ENCODE measurements at places on chromosomes 16 and 17.

GRCh38 chr16:80824623-80825364 is 20.4 kb upstream of the CDYL2 start:
- DNase-seq, result no peak

- DNase-seq, result no peak
These were observed 4.1 kb downstream of the SDR42E1 start for GRCh38 chr16:82007189-82007588.

DNA sequence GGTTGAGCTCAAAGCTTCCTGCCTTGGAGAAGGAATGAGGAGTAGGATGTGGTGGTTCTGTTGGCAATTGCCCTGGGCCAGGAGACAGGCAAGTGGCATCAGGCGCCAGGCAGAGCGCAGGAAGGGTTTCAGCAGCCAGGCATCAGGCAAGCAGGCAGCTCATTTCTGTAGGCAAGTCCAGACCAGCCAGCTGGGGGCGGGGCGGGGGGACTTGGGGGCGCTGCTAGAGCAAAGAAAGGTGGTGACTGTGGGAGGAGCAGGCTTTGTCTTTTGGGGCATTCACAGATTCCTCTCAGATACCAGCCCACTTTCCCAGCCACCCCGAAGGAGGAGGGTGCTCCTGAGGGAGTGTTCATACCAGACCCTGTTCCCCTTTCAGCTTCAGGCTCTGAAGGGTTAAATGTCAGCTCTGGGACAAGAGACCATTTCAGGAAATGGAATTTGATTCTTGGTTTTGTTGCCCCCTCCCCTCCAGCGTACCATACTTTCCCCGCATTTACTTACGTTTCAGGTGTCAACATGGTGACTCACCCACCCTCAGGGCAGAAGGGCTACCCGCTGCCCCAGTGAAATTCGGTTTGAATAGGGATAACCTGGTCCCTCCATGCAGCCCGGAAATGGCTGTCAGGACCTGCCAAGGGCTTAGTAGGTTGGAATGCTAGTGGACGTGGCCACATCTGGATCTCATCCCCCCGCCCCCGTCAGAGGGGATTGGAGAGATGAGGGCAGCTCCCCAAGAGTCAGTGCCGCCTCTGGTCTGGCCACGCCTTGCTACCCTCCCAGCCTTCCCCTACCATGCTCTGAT is 13.2 kb downstream of the NGFR start:
- DNase-seq, result no peak

DNA sequence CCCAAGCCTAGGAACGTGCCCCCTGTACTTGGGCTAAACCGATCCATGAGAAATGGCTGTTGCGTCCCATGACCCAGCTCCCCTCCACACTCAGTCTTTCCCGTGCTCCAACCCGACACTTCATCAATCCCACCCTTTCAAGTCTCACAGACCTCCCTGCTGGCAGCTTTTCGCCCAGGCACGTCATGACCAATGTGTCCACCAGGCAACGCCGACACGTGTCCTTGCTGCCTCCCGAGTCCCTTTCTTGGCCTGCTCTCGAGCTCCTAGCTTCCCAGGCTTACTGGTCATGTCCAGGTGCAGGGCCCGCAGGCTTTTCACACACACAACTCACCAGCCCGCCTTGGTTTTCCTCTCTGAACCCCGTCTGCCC is 12.2 kb downstream of the MNT start:
- DNase-seq, result no peak

GRCh38 chr16:52203096-52203495 is 343.8 kb downstream of the TOX3 start:
- DNase-seq, result no peak

DNA sequence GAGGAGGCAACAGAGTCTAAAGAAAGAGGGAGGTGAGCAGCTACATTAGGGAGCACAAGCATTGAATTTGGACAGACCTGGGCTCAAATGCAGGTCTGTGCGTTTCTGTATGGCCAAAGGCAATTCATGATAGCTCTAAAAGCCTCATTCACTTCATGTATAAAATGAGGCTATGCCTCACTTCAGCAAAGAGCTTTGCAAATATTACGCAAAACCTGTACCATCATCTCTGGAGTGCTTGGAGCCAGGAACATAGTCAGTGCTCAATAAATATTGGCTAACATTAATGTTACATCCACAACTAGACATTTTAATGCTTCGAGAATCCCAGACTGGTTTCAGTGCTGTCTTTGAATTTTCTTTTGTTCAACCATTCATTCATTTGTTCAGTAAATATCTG is 254.7 kb upstream of the CDH11 start:
- DNase-seq, result no peak

GRCh38 chr16:11692651-11693050 is 24.4 kb downstream of the SNN start:
- DNase-seq, result no peak

- DNase-seq, result no peak
These were observed 195.3 kb downstream of the STX8 start for GRCh38 chr17:9380361-9380760.

GRCh38 chr16:4098501-4098900 is 17.7 kb downstream of the ADCY9 start:
- DNase-seq, result no peak

DNA sequence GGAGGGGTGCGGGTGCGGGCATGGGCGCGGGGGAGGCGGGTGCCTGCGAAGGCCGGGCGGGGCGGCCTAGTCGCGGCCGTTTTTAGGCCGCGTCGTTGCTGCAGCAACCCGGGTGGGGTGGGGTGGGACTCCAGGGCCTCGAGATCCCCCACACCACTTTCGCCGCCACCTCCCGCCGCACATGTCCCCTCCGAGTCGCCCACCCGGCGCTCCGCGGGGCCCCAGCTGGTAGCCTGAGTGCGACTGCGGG is 11.3 kb downstream of the TBX2 start:
- DNase-seq, result no peak

DNA sequence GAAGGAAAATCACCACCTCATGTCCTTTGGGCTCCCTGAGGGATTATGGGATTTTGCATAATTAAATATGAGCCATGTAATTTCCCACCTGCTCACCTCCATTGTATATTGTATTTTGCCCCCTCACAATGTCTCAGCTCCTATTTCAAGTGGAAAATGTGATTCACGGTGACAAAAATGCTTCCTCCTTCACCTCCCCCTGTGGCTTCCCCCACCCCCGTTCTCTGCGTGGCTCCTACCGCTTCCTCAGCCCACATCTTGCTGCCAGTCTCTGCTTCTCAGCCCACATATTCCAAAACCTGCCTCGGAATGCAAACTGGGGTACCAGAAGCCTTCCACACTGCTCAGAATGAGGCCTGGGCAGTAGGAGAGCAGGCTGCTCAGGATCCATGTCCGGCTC is 394.5 kb upstream of the C16orf82 start:
- DNase-seq, result no peak

DNA sequence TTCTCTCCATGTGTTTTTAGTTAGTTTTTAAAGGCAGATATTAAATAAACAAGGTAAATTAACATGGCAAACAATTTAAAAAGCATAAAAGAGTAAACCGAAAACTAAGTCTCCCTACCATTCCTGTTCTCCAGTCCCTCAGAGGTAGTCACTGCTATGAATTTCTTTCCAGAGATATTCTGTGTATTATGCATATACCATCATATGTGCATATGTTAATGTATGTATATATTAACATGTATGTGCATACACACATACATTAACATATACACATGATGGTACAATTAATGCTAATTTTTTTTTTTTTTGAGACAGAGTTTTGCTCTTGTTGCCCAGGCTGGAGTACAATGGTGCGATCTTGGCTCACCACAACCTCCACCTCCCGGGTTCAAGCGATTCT is 32.5 kb downstream of the TANGO6 start:
- DNase-seq, result no peak

DNA sequence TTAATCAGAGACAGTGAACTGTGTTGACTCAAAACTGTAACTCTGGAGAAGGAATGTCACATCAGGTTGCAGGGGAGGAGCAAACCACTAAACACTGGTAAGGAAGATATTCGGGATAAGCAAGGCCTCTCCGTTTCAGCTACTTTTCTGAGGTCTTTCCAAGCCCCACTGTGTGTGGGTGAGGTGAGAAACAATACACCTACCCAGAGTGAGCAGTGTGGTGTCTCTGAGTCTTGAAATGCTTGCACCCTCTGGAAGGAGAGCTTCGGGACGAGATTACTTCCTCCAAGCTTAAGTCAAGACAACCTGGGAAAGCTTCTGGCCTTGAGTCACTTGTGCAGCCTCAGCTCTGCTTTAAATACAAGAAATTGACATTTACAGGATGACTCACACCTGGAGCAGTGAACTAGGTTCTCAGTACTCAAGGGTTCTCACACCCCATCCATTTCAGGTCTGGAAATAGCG is 2.5 kb upstream of the MAP3K14 start:
- DNase-seq, result no peak

Data from HuH-7 (cell line).